MCF 10A (cell line): ENCODE measurements at places on chromosomes 6 and 20. TPM values are rescaled to one million over a fixed set of nuclear protein-coding genes. Genes with fewer than 3 reads are reported as not detected.

DNA sequence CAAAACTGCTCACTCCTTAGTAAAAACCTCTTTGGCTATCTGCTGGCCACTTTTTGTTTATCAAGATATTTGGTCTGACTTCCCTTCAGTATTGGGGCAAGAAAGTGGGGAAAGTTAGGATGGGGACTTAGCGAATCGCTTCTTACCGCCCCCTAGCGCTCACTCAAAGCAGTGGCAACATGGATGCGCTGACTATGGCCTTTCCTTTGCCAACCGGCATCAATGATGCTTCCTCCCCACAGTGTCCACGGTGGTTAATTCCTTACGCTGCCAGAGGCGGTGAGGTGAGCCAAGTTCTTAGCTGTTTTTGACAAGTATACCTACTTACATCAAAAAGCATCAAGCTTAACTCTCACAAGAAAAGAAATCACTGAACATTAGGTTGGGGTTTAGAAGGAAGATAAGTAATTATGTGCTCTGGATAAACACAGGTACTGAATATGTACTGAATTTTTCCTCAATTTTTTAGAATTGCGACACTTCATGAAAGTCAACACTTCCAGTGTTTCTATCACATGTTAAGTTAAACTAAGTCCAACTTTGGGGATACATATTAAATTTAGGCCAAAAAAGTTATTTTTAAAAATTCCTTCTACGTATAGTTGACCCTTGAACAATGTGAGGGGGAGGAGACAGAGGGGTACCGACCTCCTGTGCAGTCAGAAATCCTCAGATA, 86.7 kb downstream of the GMDS start:
- DNase-seq: no peak

GRCh38 chr6:160030103-160030502, 61.2 kb downstream of the IGF2R start:
- DNase-seq: peak; percentile 92

GRCh38 chr6:111679126-111679858, 73.6 kb upstream of the TRAF3IP2 start:
- DNase-seq: no peak

DNA sequence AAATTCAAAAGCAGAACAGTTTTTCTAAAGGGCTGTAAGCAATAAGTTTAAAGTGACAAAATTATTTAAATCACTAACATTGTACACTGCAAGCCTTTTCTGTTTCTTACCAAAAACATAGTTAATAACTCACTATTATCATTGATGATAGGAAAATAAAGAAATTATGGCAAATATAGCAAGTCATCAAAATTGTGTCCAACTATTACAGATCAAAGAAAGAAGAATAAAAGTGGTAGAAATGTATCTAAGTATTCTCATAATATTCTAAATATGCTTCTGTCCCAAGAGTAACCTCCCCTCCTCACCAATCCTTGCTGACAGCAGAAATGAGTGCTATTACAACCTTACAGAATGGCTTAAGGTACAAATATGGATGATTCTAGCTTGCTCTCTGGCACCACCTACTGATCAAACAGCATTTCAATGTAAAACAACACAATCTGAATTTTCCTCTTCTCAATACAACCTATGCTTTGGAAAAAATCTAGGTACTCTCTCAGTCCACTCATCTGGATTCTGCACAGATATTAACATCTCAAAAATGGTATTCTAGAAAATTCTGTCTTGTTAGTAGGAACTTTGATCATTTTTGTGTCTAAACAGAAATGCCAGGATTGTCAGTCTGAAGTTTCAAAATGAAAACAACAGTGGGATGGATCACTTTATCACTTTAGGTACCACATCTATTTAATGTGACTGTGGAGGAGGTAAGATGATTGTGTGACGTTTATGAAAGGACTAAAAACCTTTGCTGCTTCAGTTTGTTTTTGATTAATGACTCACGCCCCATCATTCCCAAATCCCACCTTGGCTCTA, 40.9 kb downstream of the ZFP64 start:
- DNase-seq: peak; percentile 57

GRCh38 chr6:4379958-4380357, 244.6 kb upstream of the ECI2 start:
- DNase-seq: no peak

DNA sequence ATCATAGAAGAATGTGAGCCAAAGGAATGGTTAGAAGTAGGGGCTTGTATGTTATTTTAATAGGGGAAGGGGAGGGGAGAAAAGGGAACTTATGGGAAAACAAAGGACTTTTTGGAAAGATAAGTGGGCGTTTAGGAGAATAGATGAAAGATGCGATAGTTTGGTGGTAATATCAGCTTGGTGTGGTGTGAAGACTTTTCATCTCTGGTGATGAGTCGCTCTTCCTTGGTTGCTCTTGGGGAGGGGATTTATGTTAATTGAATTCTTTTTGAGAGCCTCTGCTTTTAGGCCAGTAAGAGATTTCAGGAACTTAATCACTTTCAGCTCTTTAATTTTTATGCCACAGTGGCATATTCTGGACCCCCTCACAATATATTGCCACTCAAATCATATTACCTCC, 10.8 kb downstream of the HECA start:
- no peak for DNase-seq

DNA sequence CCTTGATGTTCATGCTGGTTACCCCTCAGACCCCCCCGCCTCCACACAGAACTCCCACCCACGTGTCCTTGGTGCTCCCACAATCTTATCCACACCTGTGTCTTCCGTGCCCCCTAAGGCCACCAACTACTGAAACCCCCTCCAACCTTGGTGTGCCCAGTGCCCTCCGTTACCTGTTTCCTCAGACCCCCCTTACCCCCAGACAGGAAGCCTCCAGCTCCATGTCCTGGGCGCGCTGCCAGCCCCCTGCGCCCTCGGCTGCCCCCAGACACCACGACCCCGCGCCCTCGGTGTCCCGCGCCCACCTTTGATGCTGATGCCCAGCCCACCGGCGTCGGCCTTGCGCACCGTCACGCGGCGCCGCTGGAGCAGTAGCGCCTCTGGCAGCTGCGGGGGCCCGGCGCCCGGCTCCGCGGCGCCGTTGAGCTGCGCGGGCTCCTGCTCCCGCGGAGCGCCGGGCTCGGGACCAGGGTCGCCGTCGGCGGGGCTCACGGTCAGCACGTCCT, 504 bp downstream of the SNTA1 start:
- DNase-seq: no peak

DNA sequence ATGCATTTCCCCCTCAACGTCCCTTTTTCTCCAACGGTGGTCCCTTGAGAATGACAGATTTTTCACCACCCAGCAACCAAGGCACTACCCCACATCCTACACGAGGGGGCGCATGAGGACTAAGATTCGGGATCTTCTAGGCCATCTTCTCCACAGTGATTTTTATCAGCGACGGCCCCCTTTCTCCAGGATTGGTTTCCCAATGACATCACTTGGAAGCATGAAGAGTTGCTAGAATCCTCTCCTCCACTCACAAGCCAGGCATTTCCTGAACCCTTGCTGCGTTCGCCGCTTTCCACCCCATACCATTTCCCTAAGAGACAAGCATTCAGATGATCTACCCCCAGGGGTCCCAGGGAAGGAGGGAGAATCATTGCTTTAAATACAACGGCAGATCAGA, 252.0 kb downstream of the HIVEP2 start:
- DNase-seq: peak; percentile 82

GRCh38 chr6:110101885-110102284, 77.6 kb downstream of the WASF1 start:
- no peak for DNase-seq

GRCh38 chr20:32537657-32538525, 47.2 kb downstream of the NOL4L start:
- DNase-seq: no peak

- DNase-seq: peak; percentile 97
Observed at GRCh38 chr20:5696011-5696559, 54.1 kb upstream of the SHLD1 start.

DNA sequence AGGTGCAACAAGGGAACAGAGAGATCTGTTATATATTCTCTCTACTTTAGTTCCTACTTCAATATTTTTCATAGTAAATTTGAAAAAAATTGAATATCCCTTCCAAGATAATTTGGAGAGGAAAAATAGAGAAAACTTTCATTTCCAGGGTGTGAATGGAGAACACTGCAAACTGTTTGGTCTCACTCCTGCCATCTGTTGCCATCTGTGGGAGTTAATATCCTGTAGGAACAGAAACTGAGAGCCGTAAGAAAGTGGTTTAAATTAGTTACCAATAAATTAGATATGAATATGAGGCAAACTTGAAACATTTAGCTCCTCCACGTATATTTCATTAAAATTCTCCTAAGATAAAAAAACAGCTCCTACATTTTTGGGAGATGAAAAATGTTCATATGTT, 4.2 kb downstream of the ZNF337 start:
- DNase-seq: no peak

- DNase-seq: no peak
Observed at GRCh38 chr6:41275489-41275888, 11.0 kb downstream of the TREM1 start.

- DNase-seq: no peak
Observed at GRCh38 chr6:149445095-149445466, 39.7 kb downstream of the ZC3H12D start.

Gene TCF19
- 3.6 and 6.5 TPM in 2 replicates for total RNA-seq

Gene CDH4
- 25.0 and 44.8 TPM in 2 replicates for total RNA-seq

Gene CST2
- not detected in 2 replicates for total RNA-seq

Gene C4A
- 7.7 and 16.2 TPM in 2 replicates for total RNA-seq

Gene PLA2G7
- total RNA-seq: not detected in 2 replicates

Gene PLN
- not detected in 2 replicates for total RNA-seq

Gene SYCP2
- 0.35 and 0.61 TPM in 2 replicates for total RNA-seq

Gene C20orf202
- total RNA-seq: not detected in 2 replicates

Gene PAK5
- total RNA-seq: not detected in 2 replicates
